ENCODE measurements at places on chromosomes 7 and 10.

GRCh38 chr7:88377434-88377833, 70.7 kb upstream of the STEAP4 start:
- DNase-seq: no peak

- DNase-seq: no peak
Observed at GRCh38 chr7:45685619-45686240, 111.6 kb downstream of the ADCY1 start.

- no peak for DNase-seq
Observed at GRCh38 chr10:125155101-125155500, 5.3 kb downstream of the CTBP2 start.

GRCh38 chr10:88979153-88979562, 11.4 kb upstream of the FAS start:
- DNase-seq: no peak
